Activated CD4-positive, alpha-beta T cell treated with anti-CD3 and anti-CD28 coated beads for 1 hour (primary cell): ENCODE measurements at places on chromosomes 5 and 9.

DNA sequence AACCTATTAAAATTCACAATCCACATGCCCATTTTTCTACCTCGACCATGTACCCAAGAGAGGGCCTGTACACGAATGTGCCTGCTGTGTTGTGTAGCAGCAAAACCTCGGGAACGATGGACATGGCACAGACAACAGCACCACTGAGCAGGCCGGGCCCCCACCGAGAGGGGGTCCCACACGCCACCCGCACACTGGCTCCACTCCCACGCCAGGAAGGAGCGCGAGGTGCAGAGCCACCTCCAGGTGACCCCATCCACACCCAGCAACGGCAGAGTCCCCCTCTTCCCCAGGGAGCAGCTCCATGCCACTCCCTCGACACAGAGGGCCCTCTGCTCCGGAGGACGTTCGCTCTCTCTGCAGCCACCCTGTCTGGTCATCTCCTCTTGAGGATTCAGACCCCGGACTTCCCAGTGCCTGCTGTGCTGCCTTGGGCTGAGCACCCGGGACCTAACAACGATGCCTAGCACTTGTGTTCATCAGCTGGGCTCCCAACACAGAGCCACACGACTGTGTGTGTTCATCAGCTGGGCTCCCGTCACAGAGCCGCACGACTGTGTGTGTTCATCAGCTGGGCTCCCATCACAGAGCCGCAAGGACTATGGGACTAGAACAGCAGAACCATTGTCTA lies 25.3 kb upstream of the ADAMTS2 start:
- no peak for DNase-seq

- DNase-seq, result no peak
These were observed 20.2 kb downstream of the DAB2IP start for GRCh38 chr9:121671612-121672155.

- DNase-seq, result no peak
These were observed 101.5 kb upstream of the SNX2 start for GRCh38 chr5:122673343-122673742.

GRCh38 chr9:132166599-132166998 lies 4.7 kb downstream of the NTNG2 start:
- DNase-seq, result no peak

DNA sequence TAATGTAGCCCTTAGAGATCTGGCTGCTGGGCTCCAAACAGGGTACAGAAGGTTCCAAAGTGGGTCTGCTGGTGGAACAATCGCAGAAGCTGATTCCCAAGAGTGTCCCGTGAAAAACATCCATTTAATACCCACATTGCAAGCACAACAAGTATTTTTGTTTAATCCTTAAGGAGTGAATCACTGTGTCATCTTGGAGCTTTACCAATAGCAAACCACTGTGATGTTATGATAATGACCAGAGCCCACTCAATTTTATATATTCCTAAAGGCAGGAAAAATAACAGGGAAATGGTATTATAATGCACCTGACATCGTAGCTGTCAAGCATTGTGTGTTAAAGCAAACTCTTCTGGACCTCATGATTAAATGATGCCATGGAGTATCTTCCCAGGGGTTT lies 291.9 kb downstream of the FBXL7 start:
- no peak for DNase-seq

DNA sequence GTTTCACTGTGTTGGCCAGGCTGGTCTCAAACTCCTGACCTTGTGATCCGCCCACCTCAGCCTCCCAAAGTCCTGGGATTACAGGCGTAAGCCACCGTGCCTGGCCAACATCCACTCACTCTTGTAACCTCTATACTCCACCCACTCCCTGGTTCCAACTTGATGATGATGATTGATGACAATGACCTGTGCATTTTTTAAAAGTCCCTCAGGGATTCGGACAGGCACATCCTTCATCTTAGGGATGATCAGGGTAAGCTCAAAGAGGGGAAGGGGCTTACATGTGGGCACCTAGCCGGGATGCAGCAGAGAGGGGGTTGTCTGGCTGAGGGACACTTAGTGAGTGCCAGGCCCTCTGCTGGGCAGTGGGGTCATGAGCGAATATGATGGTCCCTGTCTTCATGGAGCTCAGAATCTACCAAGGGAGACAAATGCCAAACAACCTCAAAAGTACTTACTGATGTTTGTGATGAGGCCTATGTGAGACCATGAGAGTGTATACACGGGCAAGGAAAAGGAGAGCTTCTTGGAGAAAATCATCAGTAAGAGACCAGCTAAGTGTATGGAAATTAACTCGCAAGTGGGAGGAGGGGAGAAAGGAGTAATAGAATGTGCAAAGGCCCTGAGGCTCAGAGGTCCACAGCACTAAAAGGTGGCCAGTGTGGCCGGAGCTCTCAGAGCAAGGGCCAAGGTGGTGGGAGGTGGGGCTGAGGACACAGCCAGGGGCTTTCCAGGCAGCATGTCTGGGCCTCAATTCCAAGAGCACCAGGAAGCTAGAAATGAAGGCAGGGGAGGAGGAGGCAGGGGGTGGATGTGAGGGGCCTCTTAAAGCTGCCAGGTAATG lies 27.4 kb downstream of the LHX2 start:
- no peak for DNase-seq

DNA sequence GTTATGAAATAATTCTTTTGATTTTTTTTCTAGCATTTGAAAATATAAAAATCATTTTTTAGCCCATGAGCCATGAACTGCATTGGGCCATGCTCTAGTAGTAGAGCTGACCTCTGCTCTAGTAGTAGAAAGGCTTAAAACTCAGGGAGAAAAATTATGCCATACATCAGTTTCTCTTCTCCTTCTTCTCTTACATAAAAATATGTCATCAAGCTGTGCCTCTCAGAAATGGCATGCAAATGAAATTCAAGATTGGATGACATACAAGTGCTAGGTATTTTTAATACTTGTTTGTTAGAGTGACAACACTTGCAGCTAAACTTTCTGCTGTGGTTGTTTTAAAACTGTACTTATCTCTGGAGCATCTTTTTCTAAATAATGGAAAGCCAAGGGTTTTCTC lies 42.1 kb upstream of the TMOD1 start:
- DNase-seq, result no peak

DNA sequence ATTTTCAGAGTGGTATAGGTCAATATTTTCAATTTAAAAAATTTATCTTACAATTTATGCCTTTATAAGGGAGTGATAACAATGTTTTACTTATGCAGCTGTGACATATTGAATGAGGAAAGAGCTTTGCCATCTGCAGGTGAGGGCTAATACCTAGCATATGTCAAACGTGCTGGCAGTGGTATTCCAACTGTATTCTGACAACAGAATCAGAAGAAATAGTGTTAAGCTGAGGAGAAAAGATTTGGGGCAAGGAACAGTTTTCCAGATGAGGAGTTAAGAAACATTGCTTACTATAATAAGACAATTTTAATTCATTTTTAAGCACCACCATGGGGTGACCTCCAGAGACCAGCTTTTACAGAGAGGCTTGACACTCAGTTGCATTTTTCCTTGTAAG lies 267.8 kb upstream of the ZNF608 start:
- DNase-seq, result no peak

- DNase-seq, result no peak
These were observed 889 bp upstream of the ADAMTS12 start for GRCh38 chr5:33892620-33893137.

DNA sequence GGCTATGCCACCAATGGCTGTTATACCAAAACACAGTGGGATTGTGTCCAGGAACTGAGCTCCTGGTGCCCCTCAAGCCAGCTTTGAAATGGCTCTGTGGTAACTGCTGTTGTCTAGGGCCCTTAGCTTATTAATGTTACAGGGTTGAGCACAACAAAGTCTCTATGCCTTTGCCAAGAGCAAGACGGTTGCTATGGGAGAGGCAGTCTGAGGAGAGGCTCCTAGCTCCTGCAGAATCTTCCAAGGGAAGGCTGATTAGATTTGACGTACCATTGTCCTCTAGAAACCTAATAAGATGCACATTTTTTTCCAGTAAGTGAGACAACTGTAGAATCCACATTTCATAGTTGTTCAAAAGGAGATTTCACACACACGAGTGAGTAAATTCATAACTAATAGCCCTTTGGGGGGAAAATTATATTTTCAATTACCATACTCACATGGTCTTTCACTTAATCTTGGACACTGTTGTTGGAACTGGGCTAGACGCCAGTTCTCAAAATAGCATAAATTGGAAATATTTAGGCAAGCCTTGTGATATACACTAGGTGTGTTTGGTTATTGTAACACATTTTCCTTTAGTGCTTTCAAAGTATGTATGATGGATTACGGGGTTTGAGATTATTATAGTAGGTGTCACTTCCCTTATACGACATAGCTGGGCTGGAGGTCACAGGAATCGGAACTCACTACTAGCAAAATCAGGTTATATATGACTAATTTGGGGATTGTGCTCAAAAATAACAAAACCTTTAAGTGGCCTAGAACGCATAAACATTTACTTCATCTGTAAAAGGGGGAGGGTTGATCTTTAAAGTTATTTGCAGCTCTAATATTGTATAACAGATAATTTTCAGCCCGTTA lies 186.3 kb upstream of the EGFLAM start:
- DNase-seq, result no peak

- DNase-seq, result no peak
These were observed 118.7 kb downstream of the ZNF462 start for GRCh38 chr9:106981396-106982287.

DNA sequence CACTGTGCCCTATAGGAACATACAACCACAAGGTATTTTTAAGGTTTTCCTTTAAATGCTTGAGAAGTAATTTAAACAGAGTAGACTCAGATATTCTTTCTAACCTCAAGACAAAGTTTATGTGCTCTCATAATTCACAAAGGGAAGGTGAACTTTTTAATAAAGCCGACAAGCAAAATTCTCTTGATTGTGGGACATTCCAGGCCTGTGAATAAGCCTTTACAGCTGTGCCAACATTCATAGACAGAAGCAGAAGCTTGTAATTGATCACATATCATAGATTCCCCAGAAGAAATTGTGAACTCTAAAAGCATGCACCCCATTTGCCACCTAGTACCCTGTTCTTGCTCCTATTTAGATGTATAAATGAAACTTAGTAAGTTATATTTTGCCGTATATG lies 1107.8 kb upstream of the SEMA6A start:
- no peak for DNase-seq

GRCh38 chr9:127898433-127899127 lies 823 bp downstream of the ST6GALNAC6 start:
- no peak for DNase-seq

DNA sequence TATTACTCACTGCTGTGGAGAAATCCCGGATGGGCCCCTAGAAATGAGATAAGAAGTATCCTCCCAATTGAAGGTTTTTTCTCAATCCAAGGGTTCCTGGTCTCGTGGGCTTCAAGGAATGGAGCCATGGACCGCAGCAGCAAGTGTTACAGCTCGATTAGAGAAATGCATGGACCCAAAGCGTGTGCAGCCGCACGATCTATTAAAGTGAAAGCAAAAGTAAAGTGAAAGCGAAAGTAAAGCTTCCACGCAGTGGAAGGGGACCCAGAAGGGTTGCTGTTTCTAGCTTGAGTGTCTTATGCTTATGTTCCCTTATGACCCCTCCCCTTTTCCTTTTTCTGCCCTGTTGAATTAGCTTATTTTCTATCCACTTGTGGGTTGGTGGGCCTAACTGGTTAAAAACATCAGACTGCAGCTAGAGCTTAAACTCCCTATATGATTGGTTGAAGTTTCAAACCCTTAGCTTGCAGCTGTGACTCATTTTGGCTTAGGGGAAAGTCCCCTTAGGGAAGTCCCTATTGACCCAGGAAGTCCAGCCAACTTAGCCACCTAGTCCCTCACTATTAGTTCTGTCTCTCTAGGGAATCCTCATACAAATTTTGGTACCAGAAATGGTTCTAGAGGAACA lies 1111.8 kb downstream of the TAF11L14 start:
- DNase-seq, result no peak

DNA sequence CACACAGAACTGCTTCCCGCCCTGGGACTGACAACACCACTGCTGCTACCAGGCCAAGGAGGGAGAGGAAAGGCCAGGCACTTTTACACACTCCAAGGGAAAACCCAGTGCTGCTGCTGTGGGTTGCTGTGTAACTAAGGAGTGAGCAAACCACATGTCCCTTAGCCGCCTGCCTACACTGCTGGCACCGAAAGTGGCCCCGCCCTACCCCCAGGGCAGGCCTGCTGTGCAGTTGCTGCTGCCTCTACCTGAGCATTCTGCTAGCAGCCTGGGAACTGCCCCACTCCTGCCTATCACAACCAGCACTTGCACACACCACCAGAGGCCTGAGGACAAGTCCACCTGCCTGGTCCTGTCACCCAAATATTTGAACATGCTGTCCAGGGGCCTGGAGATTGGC lies 740.9 kb downstream of the DTWD2 start:
- no peak for DNase-seq

DNA sequence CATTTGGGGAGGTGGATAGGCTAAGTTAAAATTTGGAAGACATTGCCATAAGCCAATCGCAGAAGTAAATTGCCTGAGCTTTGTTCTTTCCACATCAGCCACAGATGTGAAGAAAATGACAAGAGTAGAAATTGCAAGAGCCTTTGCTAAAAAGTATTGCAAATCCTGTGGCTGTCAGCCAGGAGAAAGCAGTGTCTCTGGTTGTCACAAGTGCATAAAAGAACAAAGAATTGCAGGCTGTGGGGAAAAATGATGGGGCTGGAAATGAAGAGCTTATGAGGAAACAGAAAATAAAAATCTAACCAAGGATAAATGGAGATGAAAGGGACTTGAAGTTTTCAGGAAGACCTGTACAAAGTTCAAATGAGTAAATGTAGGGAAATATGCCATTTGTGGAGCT lies 344.8 kb downstream of the CSNK1G3 start:
- DNase-seq, result no peak

DNA sequence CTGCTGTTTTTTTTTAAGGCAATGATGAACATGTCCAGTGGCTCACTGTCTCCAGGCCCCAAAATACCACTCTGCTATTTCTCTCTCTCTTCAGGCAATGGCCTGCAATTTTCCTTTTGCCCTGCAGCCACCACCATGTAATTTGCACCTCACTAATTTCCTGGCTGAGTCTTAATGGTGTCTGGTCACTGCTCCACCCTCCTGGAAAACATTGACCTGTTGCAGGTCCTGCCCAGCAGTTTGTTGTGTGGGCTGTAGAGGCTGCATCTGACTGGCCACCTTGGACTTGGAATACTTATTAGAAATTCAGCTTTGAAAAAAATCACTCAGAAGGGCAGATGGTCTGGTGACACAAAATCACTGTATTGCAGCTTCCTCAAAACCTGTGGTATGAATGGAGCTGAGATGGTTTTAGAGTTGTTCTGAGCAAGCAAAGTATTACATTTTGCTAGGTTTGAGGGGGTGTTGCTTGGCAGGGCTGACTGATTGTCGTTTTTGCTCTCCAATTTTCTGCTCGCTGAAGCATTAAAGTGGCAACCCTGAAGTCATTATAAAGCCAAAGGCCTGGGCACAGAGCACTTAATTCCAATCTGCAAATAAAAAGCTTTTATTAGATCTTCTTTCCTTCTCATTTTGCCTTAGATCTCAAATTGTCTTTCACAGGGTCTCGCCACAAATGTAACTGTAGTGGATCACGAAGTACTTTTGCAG lies 134.8 kb downstream of the TMEM174 start:
- DNase-seq, result no peak

DNA sequence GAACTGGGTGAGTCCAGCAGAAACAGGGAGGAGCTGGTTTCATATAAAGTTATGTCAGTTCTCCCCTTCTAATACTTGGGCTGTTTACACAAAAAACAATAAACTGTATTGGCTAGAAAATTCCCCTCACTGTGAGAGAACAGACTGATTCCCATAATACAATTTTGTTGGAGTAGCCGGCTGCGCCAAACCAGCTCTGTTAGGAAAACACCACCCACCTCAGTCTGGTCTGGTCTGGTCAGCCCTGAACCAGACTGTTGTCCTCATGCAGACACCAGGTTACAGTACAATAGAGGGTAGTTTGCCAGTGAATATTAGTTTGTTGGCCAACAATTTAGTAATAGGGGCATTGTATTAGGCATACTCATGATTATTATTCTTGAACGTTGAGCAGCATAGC lies 356.4 kb downstream of the EFNA5 start:
- DNase-seq, result no peak

GRCh38 chr9:34086864-34087263 lies 38.2 kb upstream of the UBAP2 start:
- DNase-seq, result no peak
